ENCODE measurements at places on chromosomes 1 and 21.

- no peak for DNase-seq
Observed at GRCh38 chr1:169202791-169203665, 96.5 kb downstream of the ATP1B1 start.

- DNase-seq = no peak
Observed at GRCh38 chr1:248906753-248907661, 972 bp downstream of the PGBD2 start.

DNA sequence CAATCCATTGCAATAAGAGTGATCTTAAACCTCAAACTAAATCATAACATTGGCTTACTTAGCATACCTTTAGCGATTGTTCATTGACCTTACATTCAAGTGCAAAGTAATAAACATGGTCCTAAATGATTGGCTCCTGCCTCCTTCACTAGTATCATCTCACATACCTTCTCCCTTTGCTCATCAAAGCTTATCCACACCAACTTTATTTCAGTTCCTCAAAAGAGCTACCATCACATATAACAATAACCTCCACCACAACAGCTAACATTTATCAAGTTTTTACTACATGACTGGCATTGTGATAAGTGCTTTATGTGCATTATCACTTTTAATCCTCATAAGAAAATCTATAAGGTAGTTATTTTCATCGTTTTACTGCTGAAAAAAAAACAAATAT is 198.8 kb downstream of the COL24A1 start:
- no peak for DNase-seq

DNA sequence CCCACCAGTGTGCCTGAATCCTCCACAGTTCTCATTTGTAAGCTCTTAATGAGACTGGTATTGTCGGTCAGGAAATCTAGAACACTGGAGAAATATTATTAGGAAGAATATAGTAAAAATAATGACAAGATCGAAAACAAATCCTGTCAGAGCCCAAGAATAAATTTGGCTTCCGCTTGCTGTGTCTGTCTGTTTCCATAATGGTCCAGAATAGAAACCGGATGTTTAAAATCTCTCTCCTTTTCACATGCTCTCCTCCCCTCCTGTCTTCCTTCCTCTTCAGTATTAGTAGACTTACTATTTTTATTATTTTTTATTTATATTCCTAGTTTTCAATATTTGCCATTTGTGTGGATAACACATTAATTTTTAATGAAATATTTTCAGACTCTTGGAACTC is 187.7 kb downstream of the SDCCAG8 start:
- no peak for DNase-seq

GRCh38 chr1:156488566-156489165 is 11.9 kb downstream of the MEF2D start:
- DNase-seq = no peak

DNA sequence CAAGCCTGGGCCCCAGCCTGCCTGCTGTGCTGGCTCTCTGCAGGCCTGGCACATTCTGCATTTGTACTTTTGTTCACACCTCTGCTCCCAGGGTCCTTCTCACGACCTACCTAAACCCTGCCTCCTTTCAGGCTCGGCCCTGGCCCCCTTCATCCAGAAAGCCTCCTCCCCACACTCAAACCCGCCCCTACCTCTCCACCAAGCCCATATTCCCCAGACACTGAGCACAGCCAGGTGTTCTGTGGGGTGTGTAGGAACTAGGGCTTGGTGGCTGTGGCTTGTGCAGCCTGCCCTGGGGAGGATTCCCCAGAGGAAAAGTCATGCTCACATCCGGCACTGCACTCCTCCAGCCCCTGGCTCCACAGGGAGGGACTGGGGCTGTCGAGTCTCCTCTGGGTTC is 8.2 kb upstream of the MIXL1 start:
- no peak for DNase-seq

- DNase-seq = no peak
Observed at GRCh38 chr1:113811156-113811887, 954 bp downstream of the RSBN1 start.

DNA sequence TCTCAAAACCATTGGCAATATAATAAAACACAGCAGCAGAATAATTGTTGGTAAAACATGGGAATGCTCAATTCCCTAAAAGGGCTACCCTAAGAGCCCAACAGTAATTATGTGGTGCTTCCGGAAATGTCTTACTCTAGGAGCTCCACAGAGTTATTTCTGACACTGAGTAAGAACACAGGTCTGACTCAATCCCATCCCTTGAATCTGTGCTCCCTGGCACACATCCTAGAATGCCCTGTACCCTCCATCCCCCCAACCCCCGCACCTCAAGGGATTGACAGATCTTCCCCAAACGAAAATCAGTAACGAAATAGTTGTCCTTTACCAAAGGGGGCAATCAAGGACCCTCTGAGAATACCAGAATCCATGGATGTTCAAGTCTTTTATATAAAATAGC is 71.9 kb downstream of the SMYD2 start:
- no peak for DNase-seq

DNA sequence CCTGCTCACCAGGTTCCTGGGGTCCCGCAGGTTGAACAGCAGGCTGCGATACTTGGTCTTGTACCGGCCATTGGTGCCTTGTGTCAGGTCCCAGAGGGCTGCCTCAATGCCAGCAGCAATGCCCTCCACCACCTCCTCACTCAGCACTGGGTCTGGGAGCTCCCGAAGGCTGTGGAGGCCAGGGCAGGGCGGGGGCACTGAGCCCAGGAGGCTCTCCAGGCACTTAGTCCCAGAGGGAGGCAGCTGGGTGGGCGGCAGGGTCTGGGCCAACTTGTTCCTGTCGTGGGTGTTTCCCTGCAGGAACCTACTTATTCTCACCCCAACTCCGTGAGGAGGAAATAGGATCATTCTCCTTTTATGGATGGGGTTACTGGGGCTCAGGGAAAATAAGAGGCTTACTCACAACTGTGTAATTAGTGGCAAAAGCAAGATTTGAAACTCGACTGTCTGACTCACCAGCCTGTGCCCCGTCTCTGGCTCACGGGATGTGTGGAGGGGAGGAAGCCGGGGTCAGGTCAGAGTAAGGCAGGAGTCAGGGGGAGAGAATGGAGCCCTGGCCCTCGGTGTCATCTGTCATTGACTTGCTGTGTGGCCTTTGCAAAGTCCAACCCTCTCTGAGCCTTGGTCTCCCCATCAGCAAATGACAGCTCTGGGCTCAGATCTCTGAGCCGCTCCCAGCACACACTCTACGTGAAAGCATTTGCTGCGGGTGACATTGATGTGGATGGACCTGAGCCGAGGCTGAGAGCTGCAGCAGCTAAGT is 17.2 kb downstream of the SPOCD1 start:
- DNase-seq = no peak
